ENCODE measurements at places on chromosomes 1 and 21.

DNA sequence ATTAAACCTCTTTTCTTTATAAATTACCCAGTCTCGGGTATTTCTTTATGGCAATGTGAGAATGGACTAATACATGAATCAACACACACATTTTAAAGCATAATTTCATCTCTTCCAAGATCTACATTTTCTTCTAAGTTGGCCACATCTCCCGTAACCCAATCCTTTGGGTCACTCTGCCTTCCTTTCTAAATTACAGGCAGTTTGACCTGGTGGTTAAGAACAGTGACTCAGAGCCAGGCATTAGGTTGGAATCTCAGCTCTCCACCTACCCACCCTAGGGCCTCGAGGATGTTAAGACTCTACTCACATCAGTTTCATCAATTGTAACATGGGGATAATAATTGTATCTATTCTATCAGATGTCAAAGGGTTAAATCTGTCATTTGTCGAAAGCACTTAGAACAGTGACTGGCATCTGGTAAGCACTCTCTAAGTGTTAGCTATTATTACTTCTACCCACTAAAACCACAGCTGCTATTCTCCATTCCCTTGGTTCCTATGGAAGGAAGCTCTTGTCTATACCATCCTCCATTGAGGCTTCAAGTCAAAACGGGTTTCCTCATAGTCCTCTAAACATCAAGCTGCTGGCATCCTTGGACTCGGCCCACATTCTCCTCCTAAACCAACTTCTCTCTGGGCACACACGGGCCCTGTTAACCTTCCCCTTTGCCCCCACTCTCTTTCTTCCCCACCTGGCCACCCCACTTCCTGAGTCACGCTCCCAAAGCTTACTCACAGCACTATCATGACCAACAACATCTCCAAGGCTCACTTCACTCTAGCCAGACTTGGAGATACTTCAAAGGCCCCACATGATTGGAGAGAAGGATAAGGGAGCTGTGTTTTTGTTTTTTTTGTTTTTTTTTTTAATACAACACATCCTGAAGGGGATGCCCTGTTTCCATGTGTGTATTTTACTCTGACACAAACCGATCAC lies 116.9 kb downstream of the TGFBR3 start:
- DNase-seq: no peak

DNA sequence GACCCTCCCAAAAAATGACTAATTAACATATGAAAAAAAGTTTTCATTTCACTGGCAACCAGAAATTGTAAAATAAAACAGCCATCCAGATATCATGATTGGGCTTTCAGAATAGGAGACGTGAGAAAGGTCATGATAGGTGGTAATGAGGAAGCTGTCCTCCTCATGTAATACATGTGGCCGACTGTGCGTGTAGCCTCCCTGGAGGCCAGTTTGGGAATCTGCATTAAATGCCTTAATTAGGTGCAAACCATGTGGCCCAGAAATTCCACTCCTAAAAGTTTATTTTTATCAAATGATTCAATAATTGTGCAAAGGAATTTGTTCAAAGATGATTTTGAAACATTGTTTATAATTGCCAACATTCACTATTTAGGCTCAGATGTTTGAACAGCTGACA lies 127.6 kb upstream of the C1orf105 start:
- DNase-seq: no peak

DNA sequence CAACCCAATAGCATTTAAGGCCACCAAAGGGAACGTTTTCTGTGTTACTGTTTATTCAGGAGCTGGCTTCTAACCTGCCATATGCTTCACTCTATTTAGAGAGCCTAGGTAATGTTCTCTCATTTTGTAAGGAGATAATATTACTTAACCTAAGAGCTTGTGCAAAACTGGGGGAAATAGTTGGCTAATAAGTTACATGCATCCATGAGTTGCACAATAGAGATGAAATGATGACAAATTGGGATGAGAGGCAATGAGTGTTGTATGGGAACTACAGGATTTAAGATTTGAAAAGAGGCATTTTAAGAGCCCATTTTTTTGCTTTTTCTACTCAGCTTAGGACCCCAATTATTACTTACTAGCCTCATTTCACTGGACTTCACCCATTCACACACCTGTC lies 151.0 kb downstream of the ST6GALNAC3 start:
- no peak for DNase-seq

- no peak for DNase-seq
Observed at GRCh38 chr1:109628540-109629321, 9.1 kb downstream of the AMPD2 start.

GRCh38 chr1:63350320-63350719 lies 17.1 kb upstream of the ALG6 start:
- DNase-seq: no peak

DNA sequence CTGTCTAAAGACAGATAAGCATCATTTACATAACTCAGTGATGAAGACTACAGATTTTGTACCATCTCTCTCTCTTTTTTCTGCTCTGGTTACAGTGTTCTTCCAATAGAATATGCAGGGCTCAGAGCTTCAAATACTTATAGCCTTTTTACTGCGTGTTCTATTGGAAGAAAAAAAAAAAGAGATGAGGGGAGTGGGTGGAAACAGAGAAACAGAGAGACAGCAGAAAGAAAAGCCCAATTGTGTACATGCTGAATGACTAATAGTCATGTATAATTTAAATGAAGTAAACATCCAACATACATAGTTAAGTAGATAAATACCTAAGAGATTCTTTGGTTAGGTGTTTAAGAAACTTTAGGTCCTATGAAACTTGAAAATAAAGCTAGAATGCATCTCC lies 151.9 kb downstream of the HMCN1 start:
- no peak for DNase-seq

DNA sequence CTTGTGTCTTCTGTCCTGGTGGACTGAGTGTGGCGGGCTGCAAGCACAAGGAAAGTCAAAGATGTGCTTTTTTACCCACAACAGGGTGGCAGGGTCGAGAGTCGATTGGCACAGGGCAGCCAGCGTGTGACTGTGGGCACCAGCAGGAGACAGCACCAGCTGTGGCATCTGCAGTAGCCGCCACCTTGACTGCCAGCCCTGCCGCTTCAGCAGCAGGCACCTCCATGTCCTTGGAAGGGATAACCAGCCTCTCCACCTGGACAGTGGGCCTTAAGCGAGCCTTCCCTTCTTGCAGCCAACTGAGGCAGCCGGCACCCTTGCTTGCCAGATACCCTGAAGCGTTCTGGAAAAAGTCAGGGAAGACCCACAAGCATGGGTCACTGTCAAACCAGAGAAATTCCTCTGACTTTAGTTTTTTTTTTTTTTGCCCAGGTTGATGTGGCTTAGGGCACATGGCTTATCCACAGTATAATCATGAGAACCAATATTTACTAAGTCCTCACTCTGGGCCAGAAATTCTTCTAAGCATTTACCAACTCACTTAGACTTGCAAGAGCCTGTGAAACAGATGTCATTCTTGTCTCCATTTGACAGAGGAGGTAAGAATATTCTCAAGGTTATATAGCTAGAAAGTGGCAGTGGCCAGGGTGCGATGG lies 30.1 kb upstream of the PTGFRN start:
- DNase-seq: no peak
